Activated naive CD8-positive, alpha-beta T cell treated with anti-CD3 and anti-CD28 coated beads for 36 hours (primary cell): ENCODE measurements at places on chromosomes 1 and 21. TPM values are rescaled to one million over a fixed set of nuclear protein-coding genes. Genes with fewer than 3 reads are reported as not detected.

SPRR2G gene
- total RNA-seq = not detected

JMJD4 gene
- total RNA-seq = 27.9 TPM

DNA sequence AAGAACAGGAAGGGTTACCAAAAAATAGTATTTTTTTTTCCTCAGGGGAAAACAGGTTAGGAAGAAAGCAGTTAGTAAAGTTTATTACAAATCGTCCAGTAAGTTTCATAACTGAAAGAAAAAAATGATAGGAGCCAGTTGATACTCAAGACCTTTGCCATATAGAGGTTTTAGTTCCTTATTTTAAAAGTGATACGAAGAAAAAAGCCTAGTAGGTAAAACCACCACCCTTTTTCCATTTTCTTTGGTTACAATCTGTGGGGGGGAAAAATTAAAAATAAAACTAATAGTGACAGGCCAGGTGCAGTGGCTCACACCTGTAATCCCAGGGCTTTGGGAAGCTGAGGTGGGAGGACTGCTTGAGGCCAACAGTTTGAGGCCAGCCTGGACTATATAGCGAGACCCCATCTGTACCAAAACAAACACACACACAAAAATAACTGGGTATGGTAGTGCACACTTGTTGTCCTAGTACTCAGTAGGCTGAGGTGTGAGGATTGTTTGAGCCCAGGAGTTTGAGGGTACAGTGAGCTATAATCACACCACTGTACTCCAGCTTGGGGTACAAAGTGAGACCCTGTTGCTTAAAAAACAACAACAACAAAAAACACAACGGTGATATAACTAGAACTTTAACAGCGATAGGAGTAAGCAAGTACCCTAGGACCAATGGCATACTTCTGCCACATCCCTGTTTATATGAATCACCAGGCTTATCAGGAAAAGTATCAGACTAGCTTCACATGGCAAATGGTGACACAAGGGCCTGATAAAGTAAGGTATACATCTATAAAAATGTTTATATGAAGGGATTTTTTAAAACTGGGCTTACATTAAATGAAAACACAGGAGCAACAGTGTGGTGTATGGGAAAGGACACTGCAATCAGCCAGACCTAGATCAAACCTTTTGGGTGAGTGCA lies 5.4 kb downstream of the TMEM59 start:
- DNase-seq = no peak

DNA sequence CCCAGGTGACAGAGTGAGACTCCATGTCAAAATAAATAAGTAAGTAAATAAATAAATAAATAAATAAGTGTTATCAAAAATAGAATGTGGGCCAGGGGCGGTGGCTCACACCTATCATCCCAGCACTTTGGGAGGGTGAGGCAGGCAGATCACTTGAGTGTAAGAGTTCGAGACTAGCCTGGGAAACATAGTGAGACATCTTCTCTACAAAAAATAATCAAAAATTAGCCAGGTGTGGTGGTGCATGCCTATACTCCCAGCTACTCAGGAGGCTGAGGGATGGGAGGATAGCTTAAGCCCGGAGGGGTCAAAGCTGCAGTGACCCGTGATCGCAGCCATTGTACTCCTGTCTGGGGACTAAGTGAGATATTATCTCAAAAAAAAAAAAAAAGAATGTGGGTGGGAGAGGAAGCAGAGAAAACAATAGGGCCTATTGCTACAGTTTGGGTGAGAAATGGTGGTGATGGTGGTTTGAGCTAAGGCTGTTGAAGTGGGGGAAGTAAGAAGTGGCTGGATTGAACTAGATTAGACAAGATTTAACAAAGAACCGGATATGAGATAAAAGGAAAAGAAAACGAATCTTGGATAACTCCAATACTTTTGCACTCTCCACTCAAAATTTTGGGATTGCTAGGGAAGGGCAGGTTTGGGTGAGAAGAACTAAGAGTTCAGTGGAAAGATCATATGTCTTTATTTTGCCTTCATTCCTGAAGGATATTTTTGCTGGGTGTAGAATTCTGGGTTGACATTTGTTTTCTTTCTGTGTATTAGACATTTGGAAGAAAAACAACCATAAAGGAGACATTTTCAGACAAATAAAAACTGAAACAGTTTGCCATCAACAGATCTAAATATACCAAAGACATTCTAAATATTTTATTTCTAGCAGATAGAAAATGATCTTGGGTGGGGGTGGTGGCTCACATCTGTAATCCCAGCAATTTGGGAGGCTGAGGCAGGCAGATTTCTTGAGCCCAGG lies 57.1 kb upstream of the SPOCD1 start:
- DNase-seq = no peak
